ENCODE measurements at places on chromosomes 7 and 10.

GRCh38 chr10:127977357-127978009 lies 70.6 kb downstream of the PTPRE start:
- peak; percentile 77 for DNase-seq

- DNase-seq: no peak
Measured at GRCh38 chr7:88151119-88151790, 68.6 kb downstream of the SRI start.

DNA sequence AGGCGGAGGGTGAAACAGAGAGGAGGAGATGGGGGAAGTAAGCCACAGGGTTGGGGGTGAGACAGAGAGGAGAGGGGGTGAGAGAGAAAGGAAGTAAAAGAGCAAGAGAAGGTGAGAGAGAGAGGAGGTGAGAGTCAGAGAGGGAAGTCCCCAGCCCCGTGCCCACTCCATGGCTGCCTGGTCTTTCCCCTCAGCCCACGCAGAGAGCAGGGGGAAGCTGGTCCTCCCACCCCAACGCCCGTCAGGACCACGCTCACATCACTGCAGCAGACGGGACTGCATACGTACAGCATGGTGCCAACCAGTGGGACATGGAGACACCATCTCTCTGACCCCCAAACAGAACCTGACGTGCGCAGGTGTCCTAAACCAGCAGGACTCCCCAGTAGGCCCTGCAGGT lies 12.1 kb upstream of the PDGFA start:
- DNase-seq: no peak

DNA sequence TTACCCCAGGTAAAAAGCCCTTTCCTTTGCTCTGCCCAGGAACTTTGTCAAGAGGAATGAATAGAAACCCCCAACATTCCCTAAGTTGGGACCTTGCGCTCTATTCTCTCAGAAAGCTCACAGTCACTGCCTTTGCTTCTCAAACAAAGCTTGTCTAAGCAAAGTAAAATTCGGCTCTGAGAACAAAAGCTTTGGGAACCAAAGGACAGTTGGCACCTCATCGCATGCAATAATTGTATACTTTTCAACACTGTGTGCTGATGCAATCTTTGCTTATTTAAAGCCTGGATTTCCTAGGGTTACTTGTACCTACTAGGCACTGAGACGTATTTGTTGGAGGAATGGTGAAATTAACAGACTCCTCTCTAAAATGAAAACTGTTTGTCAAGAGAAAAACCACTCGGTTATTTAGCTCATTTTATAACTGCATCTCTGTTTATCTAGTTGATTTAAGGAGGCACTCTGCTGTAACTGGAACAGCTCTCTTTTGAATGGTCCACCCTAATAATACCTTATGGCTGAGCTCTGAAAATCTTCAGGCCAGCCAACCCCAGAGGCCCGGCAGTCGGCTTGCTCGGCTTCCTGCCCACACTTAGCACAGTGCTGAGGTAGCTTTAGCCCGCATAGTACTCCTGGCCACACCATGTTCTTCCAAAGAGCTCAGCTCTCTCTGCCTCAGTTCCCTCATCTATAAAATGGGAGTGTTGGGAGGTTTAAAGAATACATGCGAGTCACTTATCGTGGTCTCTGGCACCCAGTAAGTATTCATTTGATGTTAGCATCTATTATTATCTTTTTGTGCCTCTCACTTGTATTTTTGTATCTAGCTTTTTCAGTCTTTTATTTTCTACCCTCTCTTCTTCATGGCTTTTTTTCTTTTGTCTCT lies 80.2 kb upstream of the PRR15 start:
- no peak for DNase-seq

DNA sequence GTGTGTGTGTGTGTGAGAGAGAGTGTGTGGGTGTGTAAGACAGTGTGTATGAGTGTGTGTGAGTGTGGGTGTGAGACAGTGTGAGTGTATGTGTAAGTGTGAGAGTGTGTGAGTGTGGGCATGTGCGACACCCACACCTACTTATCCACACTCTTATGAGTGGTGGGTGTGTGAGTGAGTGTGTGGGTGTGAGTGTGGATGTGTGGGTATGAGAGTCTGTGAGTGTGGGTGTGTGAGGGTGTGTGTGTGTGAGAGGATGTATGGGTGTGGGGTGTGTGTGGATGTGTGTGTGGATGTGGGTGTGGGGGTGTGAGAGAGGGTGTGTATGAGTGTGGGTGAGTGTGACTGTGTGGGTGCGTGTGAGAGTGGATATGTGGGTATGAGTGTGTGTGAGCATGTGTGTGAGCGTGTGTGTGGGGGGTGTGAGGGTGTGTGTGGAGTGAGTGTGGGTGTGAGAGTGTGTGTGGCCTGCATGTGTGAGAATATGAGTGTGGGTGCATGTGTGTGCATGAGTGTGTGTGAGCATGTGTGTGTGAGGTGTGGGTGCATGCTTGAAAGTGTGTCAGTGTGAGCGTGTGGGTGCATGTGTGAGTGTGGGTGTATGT lies 15.1 kb downstream of the VWC2 start:
- DNase-seq: no peak

- no peak for DNase-seq
Measured at GRCh38 chr7:95843286-95843685, 70.9 kb downstream of the DYNC1I1 start.

- no peak for DNase-seq
Measured at GRCh38 chr7:121499624-121500023, 103.5 kb upstream of the FAM3C start.

- no peak for DNase-seq
Measured at GRCh38 chr7:117169907-117170306, 153.0 kb downstream of the WNT2 start.

GRCh38 chr7:63900394-63901203 lies 98.0 kb upstream of the ZNF722 start:
- peak; percentile 94 for DNase-seq

DNA sequence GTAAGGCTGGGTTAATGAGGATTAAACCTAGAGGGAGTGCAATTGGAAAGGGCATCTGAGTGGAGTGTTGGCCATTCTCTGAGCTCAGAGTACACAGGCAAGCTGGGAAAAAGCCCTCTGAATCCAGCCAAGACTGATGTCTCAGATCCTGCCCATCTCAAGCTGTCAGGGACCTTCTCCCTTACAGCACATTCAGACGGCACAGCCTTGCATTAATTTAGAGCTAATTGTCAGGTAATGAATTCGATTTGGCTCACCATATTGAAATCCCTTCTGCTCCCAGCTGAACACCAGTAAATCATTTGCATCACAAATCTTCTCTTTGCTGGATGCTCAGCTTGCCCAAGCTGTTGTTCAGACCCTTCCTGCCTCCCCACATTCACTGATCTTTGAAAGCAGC lies 399.3 kb upstream of the PODXL start:
- no peak for DNase-seq

- no peak for DNase-seq
Measured at GRCh38 chr7:28088901-28089714, 91.5 kb downstream of the JAZF1 start.

DNA sequence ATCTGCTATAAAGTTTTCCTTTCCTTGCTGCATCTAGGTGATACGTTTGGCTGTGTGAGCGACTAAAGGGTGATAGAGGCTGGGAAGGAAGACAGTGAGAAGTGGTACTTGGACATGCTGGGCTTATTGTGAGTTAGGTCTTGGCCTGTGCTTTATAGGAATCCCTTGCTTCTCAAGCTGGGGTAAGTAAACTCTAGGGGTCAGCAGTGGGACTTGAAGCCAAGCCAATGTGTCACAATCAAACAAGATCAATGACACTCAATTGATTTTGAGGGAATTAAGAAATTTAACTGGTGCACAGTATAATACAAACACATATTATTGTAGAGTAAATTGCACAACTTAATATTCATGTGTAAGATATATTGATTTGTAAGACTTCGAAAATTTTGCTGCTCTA lies 155.8 kb upstream of the AOAH start:
- DNase-seq: no peak
